ENCODE measurements at places on chromosomes 1 and 21.

DNA sequence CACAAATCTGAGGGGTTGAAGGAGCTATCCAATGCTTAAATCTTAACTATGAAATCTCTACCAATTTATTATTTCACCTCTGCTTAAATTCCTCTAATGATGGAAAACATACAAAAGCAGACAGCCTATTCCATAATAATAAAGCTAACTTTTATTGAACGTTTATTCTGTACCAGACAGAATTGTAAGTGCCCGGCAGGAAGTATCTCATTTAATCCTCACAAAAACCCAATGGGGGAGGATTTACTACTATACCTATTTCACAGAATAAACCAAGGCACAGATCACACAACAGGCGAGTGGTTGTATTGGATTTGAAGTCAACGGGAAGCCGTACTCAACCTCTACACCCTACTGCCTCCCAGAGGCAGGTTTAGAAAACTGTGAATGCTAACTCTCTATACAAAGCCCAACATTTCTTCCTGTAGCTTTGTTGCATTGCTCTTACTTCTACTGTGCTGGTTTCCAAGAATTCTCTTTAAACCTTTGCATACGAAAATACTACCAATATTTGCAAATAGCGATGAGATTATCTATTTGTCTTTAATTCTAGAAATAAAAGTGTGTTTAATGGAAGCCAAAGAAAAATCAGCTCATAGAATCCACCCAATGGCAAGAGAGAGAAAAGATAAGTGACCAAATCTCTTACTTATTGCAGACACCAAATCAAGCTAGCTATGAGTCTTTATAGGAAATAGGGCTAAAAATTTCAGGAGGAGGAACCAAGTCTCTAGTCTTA lies 33.5 kb upstream of the C1orf53 start:
- DNase-seq, result peak; percentile 72

DNA sequence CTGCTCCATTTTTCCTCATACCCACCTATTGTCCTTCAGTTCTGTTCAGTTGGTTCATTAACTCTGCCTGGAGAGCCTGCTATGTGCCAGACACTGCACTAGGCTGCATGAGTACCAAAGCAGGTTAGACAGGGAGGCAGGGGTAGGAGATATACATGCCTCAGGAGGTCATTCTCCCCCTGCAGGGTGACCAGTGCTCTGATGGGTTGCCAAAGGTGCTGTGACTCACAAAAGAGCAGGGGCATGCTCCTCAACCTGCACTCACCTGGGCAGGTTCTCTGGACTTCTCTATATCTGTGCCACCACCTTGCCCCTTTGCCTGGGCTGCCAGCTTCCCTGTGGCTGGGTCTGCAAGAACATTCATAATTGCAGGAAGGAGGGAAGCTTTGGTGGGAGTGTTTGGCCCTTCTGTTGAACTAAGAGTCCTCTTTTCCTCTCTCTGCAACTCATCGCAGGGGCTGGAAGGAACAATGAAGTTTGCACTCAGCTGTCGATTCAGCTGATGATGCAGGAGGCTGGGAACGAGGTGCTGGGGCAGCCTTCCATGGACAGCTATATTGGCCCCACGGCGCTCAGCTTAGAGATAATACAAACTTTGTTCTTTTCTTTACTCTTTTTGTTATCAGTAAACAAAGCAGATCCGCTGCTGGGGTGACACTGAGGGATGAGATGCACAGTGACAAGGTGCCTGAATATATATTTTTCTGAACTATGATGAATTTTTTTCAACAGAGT lies 356.4 kb upstream of the PLXNA2 start:
- DNase-seq, result no peak

DNA sequence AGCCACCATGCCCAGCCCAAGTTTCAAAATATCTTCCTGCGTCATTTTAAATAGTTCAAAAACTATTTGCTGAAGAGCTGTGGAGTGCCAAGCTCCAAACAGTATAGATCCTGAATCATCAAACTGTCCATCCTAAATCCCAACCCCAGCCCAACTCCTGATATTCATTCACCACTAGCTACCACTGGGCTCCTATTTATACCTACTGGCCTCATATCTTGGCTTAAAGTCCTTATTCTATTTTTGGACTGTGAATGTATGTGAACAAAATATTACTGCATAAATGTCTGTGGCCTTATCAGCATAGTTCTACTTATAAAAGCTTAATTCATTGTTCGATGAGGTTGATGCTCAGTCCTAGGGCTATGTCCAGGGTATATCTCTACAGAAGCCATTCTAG lies 5.2 kb upstream of the SCAMP3 start:
- DNase-seq, result no peak

DNA sequence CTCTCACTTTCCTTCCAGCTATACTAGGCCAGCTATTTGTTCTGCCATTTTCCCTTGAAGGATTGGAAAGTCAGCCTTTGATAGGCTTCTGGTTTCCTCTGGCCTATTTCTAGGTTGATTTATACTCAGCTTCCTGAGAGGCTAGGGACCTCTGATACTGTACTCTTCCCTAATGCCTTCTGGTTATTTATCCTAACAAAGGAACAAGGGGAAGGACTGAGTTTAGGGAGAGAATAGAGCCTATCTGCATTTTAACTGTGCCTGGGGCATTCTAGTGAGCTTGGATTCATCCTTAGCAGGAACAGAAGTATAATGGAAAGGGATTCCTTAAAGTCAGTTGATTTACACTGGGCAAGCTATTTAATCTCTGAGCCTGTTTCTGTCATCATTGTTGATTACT lies 11.8 kb upstream of the TMEM39B start:
- no peak for DNase-seq

DNA sequence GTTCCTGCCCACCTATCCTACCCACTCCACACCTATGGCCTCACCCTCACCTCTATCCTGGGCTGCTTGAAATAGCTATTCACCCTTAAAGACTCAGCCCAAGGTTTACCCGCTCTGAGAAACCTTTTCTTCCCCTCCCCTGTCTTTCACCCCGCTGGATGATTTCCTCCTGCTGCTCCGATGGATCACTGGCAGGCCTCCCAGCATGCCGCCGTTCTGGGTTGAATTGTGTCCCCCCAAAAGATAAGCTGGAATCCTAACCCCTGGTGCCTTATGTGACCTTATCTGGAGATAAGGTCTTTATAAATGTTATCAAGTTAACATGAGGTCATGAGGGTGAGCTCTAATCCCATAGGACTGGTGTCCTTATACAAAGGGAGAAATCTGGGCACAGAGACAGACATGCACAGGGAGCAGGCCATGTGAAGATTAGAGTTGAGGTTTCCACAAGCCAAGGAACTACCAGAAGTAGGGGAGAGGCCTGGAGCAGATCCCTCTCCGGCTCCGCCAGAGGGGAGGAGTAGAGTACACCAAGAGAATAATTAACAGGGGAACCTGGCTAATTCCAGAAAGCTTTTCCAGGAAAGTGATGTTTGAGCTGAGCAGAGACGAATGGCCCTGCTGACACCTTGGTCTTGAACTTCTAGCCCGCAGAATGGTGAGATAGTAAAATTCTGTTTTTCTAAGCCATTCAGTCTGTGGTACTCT lies 110.0 kb upstream of the SERBP1 start:
- no peak for DNase-seq

Measured in NCI-H1694 treated with DMSO at 0.1 percent for 48 hours (cell line).